ENCODE measurements at places on chromosomes 13 and 19.

DNA sequence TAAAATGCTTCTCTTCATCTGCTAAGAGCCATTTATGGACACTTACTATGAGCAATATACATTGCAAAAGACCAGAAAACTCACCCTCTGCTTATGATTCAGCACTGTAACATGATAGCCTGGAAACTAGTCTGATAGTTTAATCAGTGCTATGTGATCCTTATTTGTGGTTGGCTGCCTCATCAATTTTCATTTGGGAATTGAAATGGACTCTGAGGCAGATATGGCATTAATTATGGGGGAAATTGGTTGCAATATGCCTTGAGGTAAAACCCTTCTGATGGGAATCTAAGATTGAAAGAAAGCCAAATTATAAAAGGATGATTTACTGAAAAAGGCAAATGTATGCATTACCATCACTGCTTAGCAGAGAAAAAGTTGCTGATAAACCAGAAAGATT lies 33.5 kb downstream of the FAM216B start:
- no peak overlapping the region for H3K4me3 ChIP-seq
- no peak overlapping the region for H3K27ac ChIP-seq
- no peaks in the 10 kb centered on the region for H3K4me1 ChIP-seq
- H3K27me3 ChIP-seq: peaks cover 5% of the 10 kb centered on the region
- no peak for DNase-seq
- H3K36me3 ChIP-seq: no peaks in the 10 kb centered on the region

GRCh38 chr19:30703645-30704044 lies 331.5 kb downstream of the ZNF536 start:
- no peaks in the 10 kb centered on the region for H3K36me3 ChIP-seq
- H3K4me1 ChIP-seq: no peaks in the 10 kb centered on the region
- no peak overlapping the region for H3K27ac ChIP-seq
- no peak overlapping the region for H3K4me3 ChIP-seq
- H3K27me3 ChIP-seq: no peaks in the 10 kb centered on the region

- H3K36me3 ChIP-seq: no peaks in the 10 kb centered on the region
- no peak for DNase-seq
- H3K4me1 ChIP-seq: peaks cover 26% of the 10 kb centered on the region
Observed at GRCh38 chr19:3033595-3034405, 4.7 kb upstream of the TLE2 start.

GRCh38 chr13:113723410-113724015 lies 35.5 kb upstream of the TMEM255B start:
- no peaks in the 10 kb centered on the region for H3K27me3 ChIP-seq
- peaks cover 17% of the 10 kb centered on the region for H3K4me1 ChIP-seq
- no peak overlapping the region for H3K4me3 ChIP-seq
- no peaks in the 10 kb centered on the region for H3K36me3 ChIP-seq

DNA sequence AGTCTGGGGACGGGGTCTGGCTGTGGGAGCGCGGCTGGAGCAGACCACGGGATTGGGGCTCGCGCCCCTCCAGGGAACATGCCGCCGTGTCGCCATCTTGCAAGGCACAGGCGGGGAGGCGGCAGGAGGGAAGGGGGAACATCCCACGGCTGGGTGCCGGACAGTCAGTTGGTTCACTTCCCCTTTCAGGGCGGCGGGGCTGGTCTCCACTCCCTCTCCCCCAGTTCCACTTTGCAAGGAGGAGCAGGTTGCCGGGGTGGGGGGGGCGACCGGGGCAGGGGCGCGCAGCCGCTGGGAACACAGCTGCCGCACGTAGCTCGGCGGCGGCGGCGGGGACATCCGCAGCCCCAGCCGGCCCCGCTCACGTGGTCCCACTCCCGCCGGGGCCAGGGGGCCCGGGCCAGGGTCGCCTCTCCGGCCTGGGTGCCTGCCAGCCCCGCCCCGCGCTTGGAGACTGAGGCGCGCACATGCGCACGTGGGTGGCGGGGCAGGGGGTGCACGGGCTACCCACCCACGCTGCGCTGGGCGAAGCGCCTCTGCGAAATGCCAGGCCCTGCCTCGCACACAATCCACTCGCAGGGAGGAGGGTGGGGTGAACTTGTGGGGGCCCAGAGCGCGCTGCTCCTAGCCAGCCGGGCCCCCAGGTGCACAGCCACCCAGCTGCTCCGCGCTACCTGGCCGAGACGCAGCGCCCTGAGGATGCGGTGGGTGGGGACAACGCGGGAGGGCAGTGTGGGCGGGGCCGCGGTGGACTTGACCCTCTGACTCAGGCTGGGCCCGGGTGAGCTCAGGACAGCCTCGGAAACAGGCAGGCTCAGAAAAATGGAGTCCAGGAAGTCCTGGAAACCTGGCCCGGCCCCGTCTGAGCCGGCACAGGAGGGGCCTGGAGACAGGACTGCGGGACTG lies 6.4 kb downstream of the KLF16 start:
- H3K36me3 ChIP-seq: no peaks in the 10 kb centered on the region
- peak; percentile 40 for DNase-seq
- H3K4me3 ChIP-seq: peak overlapping the region; percentile 77

DNA sequence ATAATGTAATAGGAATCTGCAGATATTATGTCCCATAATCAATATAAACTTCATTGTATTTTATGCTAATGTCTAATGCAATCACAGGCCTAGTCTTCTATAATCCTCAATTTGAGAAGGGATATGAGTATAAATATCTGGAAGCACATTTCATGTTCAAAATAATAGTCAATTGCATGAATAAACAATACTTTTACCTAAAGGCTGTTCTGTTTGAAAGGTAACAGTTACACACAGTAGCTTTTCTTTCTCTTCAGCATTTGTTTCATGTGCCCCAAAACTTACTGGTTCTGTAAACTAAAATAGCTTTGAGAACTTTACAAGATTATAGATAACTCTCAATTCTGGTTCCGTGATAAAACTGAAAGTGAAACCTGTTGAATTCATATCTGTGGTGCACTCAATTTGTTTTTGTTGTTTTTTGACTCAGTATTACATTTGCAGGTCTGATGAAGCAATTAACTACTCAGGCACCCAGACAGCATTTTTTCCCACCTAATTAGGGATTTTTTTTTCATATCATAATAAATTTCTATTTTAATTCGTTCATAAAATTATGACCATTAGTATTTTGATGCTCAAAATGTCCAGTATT lies 1193.8 kb downstream of the SLITRK1 start:
- H3K27me3 ChIP-seq: no peaks in the 10 kb centered on the region
- peak overlapping the region; percentile 49 for H3K27ac ChIP-seq
- no peaks in the 10 kb centered on the region for H3K36me3 ChIP-seq
- peak; percentile 15 for DNase-seq

DNA sequence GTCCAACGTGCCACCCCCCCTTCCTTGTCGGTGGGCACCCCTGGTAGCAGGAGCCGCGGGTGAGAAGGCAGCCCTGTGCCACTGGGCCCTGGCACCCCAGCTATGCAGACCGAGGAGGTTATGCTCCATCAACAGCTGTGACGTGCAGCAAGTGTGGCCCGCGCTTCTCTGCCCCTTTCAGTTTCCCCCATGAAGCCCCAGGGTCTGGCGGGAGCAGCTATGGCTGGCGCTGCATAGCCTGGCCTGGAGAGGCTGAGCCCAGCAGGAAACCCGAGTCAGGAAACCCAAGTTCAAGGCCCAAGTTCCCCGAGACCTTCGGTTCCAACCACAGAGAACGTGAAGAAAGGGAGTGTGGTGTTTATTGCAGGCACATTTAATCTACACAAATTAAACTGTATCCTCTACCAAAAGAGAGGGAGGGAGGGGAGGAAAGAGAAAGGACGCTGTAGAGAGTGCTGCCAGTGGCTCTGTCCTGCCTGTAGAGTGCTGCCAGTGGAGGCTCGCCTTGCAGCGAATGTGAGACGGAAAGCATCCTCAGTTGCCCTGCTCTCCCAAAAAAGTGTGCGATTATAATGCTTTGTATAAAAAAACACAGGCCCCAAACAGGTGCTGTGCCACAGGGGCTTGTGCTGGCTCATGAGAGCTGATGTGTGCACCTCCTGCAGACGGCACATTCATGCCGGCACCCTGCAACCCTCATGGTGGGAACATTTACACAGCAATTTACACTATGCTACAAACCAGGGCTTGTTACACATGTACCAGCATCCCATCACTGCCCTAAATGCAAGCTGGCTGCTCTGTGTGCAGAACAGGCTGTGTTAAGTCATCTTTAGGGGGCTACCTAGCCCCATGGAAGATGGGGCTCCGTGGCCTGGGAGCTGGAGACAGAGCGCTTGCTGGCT lies 16.3 kb downstream of the POP4 start:
- H3K4me1 ChIP-seq: peaks cover 52% of the 10 kb centered on the region
- H3K27me3 ChIP-seq: no peaks in the 10 kb centered on the region
- H3K36me3 ChIP-seq: no peaks in the 10 kb centered on the region
- peak; percentile 22 for DNase-seq
- no peak overlapping the region for H3K4me3 ChIP-seq

DNA sequence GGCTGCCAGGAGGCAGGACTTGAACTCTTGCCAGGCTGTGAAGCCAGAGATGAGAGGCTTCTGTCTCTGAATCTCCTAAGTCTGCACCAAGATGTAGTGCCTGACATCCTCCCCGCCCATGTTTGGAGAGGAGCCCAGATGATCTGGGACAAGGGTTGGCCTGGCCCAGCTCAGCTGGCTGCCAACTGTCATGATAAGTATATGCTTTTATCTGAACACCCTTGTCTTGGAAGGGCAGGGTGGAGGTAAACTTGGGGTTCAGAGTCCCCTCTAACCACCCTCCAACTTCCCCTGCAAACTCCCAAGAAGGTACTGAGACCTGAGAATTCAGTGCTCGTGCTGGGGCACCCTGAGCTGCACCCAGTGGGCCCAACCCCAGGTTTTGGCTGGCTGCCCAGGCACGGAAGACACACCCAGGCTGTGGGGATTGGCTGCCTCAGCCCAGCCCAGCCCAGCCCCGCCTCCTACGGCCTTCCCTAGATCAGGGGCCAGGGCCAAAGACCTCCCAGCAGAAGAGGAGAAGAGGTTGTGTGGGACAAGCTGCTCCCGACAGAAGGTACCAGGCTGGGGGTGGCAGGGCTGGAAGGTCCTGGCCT lies at the start of gene CYP4F12:
Gene CYP4F12, plus strand, starts transcription at position 508 of the 596 bp plus-strand sequence. CDS start 443 bp downstream, outside the sequence.
- no peaks in the 10 kb centered on the region for H3K27me3 ChIP-seq
- H3K36me3 ChIP-seq: no peaks in the 10 kb centered on the region
- no peak within 1 kb of the TSS for H3K27ac ChIP-seq
- no peak within 1 kb of the TSS for H3K4me3 ChIP-seq

DNA sequence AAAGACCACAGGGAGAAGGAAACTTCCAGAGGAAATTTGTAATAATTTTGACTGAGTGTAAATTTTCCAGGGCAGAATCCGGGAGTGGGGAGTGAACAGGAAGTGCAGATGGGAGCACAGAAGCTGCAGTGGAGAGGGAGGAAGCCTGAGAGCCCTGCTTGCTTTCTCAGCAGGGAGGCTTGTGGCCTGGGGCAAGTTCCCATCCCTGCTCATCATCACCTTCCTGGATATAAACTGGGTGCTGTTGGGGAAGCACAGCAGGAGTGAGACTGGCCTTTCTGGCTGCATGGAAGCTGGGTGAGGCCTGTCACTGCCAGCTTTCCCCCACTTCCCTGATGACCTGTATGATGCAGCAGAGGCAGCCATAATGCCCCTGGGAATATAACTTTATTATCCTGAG lies 532.9 kb downstream of the SLITRK6 start:
- no peaks in the 10 kb centered on the region for H3K4me1 ChIP-seq
- no peaks in the 10 kb centered on the region for H3K27me3 ChIP-seq
- no peak overlapping the region for H3K4me3 ChIP-seq
- H3K27ac ChIP-seq: no peak overlapping the region

GRCh38 chr13:90696656-90697055 lies 650.8 kb upstream of the MIR17HG start:
- H3K4me3 ChIP-seq: no peak overlapping the region
- H3K36me3 ChIP-seq: no peaks in the 10 kb centered on the region
- H3K27me3 ChIP-seq: no peaks in the 10 kb centered on the region
- no peak overlapping the region for H3K27ac ChIP-seq

GRCh38 chr19:58578012-58578925 lies 5.1 kb upstream of the MZF1 start:
- peaks cover 8% of the 10 kb centered on the region for H3K36me3 ChIP-seq
- H3K27me3 ChIP-seq: no peaks in the 10 kb centered on the region
- no peak overlapping the region for H3K27ac ChIP-seq
- DNase-seq: no peak
- H3K4me3 ChIP-seq: no peak overlapping the region
